ENCODE measurements at places on chromosomes 5 and 9. TPM values are rescaled to one million over a fixed set of nuclear protein-coding genes. Genes with fewer than 3 reads are reported as not detected.

- no peak for DNase-seq
Observed at GRCh38 chr9:29211003-29211579, 1637.8 kb upstream of the C9orf72 start.

- no peak for DNase-seq
Observed at GRCh38 chr5:54397420-54397819, 58.1 kb upstream of the HSPB3 start.

DNA sequence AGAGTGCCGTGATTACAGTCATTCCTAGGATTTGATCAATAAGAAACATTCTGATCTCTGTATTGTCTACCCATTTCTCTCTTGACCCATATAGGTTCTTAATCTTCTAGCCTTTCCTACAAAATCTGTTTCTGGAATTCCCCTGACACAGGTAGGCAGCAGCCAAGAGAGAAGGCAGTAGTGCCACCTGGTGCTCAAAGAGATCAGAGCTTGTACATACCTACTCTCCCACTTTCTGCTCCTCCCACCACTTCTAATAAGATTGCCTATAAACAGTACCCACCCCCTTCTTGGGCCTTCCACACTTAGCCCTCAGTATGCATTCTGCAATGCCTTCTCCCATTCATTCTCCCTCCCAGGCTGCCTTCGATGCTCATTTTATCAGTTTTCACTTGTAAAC lies 117.4 kb upstream of the RORB start:
- DNase-seq, result no peak

- peak; percentile 52 for DNase-seq
Observed at GRCh38 chr5:127757576-127757975, 54.4 kb downstream of the CCDC192 start.

GRCh38 chr5:127586066-127586770 lies 62.7 kb upstream of the CTXN3 start:
- no peak for DNase-seq

- no peak for DNase-seq
Observed at GRCh38 chr5:106324356-106324755, 1346.4 kb downstream of the EFNA5 start.

The BHMT2 gene
- total RNA-seq, result 0.27 TPM

The TSLP gene
- total RNA-seq, result under 0.01 TPM

The DBH gene
- not detected for total RNA-seq

The IFNB1 gene
- total RNA-seq, result under 0.01 TPM

The DMXL1 gene
- total RNA-seq, result 21.8 TPM

The NTNG2 gene
- total RNA-seq, result 22.1 TPM
